ENCODE measurements at places on chromosomes 2 and 18.
A peak's percentile ranks its signal among the peaks of the same experiment; 100 is the strongest.

GRCh38 chr2:234447189-234447588 is 49.7 kb downstream of the ARL4C start:
- DNase-seq, result no peak

GRCh38 chr2:240811346-240812300 is 8.4 kb downstream of the KIF1A start:
- peak; percentile 24 for DNase-seq

- no peak for DNase-seq
Observed at GRCh38 chr2:70854411-70854810, 18.8 kb upstream of the CD207 start.

- no peak for DNase-seq
Observed at GRCh38 chr18:23037646-23038045, 97.6 kb upstream of the CABLES1 start.

GRCh38 chr2:106057206-106057605 is 136.9 kb downstream of the UXS1 start:
- no peak for DNase-seq

DNA sequence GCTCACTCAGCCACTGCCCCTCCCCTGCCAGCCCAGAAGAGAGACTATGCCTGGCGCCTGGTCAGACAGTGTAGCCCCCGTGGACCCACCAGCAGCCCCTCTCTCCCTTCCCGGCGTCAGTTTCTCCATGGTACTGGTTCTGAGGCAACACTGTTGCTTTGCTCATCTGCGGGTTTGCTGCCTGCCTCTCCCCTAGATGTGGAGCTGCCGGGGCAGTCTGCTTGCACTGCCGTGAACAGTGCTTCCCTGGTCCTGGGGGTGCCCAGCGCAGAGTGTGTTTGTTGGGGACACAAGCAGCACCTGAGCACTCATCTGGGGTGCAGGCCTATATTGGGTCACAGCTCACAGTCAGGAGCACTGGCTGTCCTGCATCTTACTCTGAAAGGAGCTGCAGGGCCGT is 309.9 kb downstream of the NDUFA10 start:
- peak; percentile 14 for DNase-seq

- DNase-seq, result no peak
Observed at GRCh38 chr2:101617188-101617587, 80.3 kb upstream of the MAP4K4 start.
